Stimulated activated CD8-positive, alpha-beta memory T cell treated with anti-CD3 and anti-CD28 coated beads, Interleukin-4, amount 100 ng/mL, for 1 hour (primary cell): ENCODE measurements at places on chromosomes 3 and 15.

DNA sequence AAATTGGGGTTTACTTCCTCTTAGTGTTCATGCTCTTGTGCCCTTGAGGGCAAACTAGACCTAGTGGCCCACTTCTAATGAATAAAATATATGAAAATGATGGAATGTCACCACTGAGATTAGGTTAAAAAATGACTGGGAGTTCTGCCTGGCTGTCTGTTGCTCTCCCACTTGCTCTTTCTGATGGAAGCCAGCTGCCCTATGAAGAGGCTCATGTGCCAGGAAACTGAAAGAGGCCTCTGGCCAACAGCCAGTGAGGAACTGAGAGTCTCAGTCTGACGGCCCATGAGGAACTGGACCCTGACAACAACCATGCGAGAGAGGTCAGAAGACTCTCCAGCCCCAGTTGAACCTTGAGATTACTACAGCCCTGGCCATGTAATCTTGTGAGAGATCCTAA lies 107.1 kb upstream of the FHIT start:
- DNase-seq = no peak

- no peak for DNase-seq
Observed at GRCh38 chr3:132443421-132443820, 26.1 kb downstream of the DNAJC13 start.

- no peak for DNase-seq
Observed at GRCh38 chr3:123412811-123413604, 35.9 kb downstream of the ADCY5 start.

DNA sequence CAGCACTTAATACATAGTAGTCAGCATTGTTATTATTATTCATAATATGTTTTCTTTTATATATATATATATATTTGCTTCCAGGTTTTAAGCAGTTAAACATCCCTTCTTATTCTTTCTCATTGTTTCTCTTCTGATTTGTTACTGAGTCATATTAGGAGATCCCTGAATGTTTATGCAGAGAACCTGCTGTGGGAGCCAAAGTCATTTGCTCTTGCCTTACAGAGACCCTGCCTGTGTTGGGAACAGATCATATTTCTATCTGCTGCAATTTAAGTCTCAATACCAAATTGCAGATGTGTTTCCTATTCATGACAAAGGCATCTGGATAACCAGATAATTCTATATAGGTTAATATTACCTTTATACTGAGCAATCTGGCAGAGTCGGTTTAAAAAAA lies 323.0 kb upstream of the UMPS start:
- DNase-seq = no peak

DNA sequence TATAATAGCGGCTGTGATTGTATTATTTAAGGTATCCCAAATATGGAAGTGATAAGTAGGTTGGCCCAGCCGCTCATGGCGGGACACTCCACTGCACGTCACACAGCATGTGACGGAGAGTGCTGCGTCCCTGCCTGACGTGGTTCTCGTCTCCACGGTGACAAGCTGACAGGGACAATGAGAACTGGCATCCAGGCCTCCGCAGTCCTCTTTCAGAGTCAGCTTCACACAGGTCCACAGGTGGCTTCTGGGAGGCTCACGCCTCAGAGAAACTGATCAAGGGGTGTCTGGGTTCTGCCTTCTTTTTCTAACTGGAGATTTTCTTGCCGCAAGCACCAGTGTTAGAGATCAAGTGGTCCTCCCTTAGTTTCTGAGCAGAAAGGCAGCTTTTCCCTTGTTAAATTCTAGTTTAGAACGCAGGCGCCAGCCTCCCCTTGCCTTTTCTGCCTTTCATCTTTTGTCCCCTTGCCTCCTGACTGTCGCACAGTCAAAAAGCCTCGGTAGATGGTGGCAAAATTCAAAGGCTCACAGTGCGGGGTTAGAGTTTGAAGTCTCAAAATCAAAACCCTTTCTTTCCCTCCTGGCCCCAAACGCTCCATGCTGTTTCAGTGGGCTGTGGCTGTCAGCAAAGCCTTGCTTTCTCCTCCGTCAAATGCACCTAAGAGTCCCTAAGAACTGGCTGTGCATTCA lies 120.9 kb downstream of the ATP10A start:
- DNase-seq = no peak

- no peak for DNase-seq
Observed at GRCh38 chr3:124565013-124565412, 165.2 kb upstream of the UMPS start.

- DNase-seq = no peak
Observed at GRCh38 chr3:112889357-112889756, 42.7 kb upstream of the CD200R1L start.

DNA sequence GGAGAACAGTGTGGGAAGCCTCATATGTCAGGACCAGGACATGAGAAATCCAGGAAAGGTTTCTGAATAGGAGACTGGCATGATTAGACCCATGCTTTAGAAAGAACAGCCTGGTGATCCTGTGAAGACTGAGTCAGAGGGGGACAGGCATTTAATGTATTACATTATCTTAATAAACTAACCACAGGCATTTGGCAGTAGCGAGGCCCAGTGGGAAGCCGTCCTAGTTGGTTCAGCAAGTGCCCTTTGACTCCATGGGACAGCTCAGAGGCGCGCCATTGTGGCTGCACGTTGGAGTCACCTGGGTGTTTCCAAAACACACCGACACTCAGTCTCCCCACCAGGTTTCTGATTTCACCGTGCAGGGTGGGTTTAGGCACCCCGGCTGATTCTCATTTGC lies 90.5 kb upstream of the DGKG start:
- DNase-seq = no peak

DNA sequence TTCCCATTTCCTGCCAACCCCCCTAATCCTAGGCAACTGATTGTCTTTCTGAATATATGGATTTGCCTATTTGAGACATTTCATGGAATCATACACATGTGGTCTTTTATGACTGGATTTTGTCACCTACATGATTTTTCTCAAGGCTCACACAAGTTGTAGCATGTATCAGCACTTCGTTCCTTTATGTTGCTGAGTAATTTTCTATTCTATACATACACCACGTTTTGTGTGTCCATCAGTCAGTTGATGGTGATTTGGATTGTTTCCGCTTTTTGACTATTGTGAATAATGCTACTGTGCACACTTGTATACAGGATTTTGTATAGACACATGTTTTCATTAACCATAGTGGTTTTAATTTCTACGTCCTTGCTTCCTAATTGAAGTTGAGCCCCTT lies 203.1 kb downstream of the ITPR1 start:
- DNase-seq = no peak

GRCh38 chr3:112676659-112677234 lies 35.8 kb upstream of the CCDC80 start:
- DNase-seq = peak; percentile 53

DNA sequence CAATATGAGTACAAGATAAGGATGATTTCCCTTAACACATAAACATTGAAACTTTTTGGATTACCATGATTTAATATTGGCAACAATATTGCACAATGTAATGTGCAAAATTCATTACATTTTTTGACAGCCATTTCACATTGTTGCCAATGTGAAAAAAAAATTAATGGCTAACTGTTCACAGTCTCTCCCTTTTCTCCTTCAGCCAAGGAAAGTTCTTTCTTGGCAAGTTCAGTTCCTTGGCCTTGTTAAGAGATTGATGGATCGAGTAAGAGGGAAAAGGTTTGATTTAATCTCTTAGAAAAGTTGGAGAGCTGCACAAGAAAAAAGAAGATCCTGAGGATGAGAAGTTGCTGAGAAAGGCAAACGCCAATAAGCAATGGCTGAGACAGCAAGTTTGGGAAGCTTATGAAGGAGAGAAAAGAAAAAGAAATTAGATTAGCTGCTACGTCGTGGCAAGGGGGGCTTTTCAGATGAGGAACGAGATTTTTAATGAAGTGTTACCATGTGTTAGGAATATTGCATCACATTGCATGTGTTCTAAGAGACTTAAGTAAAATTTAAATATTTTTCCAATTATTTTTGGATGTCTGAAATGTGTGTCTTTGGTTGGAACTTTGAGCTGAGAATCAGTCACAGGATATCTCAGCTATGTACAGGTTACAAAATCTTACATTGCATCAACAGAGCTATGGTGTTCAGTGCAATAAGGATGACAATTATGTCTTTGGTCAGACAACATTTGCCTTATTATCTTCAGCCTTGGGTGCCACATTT lies 61.4 kb upstream of the ZNF280D start:
- no peak for DNase-seq

- DNase-seq = no peak
Observed at GRCh38 chr15:52698514-52698913, 19.3 kb upstream of the ATOSA start.

GRCh38 chr3:86743233-86743632 lies 247.7 kb downstream of the VGLL3 start:
- no peak for DNase-seq

GRCh38 chr3:153084431-153084830 lies 77.6 kb upstream of the RAP2B start:
- DNase-seq = no peak

GRCh38 chr3:151268267-151269235 lies 9.8 kb downstream of the P2RY14 start:
- no peak for DNase-seq

DNA sequence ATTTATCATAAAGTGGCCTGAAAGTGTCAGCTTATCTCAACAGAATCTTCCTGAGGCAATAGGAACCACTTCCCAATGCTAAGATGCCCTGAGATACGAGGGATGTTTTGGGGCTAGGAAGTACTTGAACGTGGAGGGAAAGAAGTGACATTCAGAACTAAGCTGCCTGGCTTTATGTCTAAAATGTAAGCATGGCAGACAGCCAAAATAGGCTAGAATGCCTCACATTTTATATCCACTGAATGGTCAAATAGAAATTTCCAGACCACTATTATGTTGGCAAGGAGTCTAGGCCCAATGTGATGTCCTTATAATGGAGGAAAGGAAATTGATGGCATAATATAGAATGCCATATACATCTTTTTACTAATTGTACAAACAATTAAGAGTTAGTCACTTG lies 154.9 kb downstream of the PEX5L start:
- no peak for DNase-seq

DNA sequence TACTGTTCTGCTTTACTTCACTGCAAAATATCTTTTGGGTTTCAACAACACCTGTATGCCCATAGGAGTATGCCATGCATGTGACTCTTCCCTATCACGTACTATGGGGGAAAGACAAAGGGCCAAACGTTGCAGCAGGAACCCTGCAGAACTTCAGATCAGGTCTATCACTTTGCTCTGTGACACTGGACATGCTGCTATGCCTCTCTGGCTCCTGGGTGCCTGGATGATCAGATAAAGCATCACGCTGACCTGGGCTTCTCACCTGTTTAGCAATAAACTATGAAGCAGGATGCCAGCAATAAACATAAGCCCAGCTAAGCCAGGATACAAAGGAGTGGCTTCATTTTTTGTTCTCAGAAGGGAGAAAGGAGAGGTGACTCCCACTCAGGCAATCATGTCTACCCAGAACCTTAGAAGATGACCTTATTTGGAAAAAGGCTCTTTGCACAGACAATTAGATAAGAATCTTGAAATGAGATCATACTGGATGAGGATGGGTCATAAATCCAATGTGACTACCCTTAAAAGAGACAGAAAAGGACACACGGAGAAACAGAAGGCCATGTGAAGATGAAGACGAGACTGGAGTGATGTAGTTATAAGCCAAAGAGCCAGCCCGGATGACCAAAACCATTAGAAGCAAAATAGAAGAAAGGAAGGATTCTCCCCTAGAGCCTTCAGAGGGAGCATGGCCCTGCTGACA lies 19.3 kb downstream of the POMGNT2 start:
- DNase-seq = no peak

- peak; percentile 40 for DNase-seq
Observed at GRCh38 chr3:56725175-56725574, 42.1 kb upstream of the TASOR start.

DNA sequence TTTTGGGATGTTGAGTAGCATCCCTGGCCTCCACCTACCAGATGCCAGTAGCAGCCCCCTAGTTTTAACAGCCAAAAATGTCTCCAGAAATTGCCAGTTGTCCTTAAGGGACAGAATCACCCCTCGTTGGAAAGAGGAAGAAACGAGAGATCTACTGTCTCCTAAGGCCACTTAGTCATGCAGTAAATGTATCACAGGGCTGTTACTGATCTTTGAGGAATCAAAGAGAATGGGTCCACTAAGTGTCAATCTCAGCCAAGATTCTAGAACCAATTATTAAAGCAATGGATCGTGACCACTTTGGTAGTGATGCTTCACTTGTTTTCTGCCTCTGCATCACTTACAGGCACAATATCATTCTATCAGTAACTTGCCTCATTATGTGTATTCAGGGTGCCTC lies 26.4 kb downstream of the POLG start:
- no peak for DNase-seq

DNA sequence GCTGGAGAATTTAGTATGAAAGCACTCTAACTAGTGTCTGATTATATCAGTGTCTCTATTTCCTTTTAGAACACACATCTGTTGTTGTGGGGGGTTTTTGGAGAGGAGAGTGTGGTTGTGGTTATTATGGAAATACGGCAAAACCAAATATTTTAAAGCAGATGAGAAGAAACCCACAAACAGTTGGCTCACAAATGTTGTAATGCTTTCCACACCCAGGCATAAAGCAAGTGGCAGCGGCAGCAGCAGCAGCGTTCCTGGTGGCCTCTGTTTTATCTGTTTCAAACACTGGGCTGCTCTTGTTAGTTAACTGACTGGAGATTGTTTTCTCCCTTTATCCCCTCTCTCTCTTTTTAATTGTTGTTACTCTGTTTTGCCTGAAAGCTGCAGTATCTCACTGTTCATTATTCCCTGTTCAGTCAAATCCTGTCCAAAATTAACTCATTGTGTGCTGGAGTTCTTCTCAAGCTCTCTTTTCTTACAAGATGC lies 1045.5 kb upstream of the NR2F2 start:
- DNase-seq = no peak

- no peak for DNase-seq
Observed at GRCh38 chr15:70853973-70854665, at the start of gene LARP6. Gene LARP6, minus strand, starts transcription at chr15:70854157. Its CDS starts 69 bp downstream, at chr15:70854088.

- no peak for DNase-seq
Observed at GRCh38 chr3:21484828-21485144, 266.2 kb downstream of the ZNF385D start.

- DNase-seq = no peak
Observed at GRCh38 chr15:73375755-73376305, 7.1 kb upstream of the HCN4 start.

DNA sequence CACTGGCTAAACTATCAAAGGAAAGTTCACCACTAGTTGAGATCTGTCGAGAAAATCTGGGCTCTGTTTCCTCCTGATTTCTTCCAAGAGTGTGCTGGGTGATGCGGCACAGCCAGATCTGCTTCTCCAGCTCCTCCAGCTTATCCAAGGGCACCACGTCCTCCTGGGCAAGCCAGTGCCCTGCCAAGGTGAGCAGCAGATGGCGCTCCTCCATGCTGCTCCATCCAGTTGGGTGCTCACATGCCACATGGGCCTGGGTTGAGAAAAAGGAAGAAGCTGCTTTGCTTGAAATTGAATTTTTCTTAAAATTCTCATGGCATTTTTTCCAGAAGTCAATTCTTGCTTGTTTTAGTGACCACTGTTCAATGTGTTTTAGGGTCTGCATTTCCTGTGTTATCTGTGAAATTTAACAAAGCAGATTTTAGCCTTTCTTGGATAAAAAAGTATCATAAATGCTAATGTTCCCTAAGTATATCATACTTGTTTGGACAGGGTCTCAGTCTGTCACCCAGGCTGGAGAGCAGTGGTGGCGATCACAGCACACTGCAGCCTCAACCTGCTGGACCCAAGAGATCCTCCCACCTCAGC lies 47.3 kb downstream of the EIF3J start:
- DNase-seq = no peak
